ENCODE measurements at places on chromosomes 5 and 9.
A peak's percentile ranks its signal among the peaks of the same experiment; 100 is the strongest.

DNA sequence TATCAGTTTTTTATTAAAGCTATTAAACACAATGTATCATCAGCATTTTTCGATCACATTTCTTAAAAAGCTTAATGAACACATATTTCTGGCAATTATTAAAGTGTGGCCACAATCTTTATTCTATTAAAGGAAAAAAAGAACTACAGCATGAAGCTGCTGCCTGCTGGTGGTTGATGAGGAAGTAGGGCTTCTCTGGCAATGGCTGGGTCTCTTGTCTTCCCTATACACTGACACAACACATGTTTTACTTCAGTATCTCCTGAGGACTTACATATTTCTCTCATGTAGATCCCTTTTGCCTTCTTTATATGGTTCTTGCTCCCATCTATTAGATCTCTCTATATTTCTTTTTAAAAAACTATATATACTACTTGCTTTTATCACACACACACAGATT is 590.7 kb downstream of the RAB3C start:
- DNase-seq, result no peak

- DNase-seq, result no peak
These were observed 8.4 kb downstream of the FNBP1 start for GRCh38 chr9:130034570-130034969.

DNA sequence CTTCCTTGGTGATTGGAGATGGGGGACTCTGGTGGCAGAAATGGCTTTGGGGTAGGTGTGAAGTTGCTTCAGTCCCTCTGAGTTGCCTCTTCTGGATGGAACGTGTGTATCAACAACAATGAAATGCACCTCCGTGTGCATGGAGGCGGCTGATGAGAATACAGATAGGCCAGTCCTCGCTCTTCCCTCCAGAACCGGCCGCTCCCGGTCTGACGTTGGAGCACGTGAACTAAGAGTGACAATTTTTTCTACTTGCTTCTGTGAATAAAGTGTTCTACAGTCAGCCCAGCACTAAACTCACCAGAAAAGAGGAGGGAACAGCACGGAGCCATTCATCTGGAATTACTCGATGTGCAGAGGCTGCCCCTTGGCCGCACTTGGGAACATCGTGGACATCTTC is 90.7 kb downstream of the ANKRD33B start:
- no peak for DNase-seq

GRCh38 chr9:28365728-28366127 is 792.4 kb upstream of the C9orf72 start:
- no peak for DNase-seq

GRCh38 chr9:17571825-17572224 is 7.0 kb upstream of the SH3GL2 start:
- DNase-seq, result no peak

GRCh38 chr5:51159164-51159563 is 224.1 kb upstream of the ISL1 start:
- DNase-seq, result no peak

DNA sequence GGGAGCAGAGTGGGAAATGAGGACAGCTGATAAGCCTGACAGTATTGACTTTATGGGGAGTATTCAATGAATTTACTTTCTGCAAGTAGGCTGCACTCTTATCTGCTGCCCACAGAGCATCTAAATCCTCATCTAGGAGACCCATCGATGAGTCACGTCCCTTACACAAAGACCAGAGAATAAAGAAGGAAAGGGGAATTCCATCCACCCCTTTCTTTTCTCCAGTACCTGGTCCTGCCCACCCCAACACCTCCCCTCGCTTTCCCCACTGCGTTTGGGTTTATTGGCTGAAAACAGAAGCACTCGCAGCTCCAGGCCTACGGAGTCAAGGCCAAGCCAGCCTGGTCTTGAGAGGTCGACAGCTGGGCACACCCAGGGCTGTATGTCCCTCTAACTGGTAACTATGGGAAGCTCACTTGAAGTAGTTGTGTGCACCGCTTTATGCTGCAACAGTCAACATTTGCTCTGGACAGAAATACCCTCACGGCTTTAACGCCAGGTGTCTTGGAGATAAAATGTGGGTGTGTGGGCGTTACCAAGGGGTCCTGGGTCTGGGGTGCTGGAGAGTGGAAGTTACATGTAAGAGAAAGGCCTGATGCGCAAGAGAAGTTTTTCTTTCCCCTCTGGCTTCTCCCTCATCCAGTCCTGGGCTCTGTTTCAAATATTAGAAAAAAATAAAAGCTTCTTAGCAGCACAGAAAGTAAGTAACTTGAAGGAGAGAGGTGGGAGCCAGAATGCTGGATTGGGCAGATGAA is 14.5 kb upstream of the TAL2 start:
- DNase-seq, result peak; percentile 87

GRCh38 chr9:126423142-126423915 is 96.7 kb downstream of the MVB12B start:
- no peak for DNase-seq

DNA sequence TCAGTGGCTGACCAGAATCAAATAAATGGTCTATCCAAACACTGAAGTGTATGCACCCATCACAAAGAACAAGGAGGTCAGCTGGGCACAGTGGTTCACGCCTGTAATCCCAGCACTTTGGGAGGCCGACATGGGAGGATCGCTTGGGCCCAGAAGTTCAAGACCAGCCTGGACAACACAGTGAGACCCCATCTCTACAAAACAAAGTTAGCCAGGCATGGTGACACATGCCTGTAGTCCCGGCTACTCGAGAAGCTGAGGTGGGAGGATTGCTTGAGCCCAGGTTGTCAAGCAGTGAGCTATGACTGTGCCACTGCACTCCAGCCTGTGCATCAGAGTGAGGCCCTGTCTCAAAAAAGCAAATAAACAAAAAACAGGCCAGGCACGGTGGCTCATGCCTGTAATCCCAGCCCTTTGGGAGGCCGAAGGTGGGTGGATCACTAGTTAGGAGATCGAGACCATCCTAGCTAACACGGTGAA is 40.5 kb downstream of the SEMA4D start:
- no peak for DNase-seq

Data from A172 (cell line).